ENCODE measurements at places on chromosomes 5 and 9.
A peak's percentile ranks its signal among the peaks of the same experiment; 100 is the strongest.

DNA sequence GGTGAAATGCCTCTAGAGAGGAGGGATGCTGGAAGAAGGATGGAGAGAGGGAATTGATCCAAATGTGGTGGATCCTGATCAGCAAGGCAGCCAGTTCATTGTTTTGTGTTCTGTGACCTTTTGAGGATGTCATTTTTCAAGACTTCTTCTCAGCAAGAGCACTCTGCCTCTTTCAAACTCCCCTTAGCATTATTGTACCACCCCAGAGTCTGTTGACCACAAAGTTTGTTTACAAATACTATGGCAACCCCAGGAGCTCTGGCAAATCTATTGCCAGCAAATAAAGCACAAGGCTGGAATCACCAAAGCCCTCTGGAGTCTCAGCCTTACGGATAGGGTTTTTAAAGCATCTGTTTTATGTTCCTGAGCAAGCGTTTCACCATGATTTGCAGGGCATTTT lies 76.2 kb upstream of the SLC1A3 start:
- no peak for DNase-seq

DNA sequence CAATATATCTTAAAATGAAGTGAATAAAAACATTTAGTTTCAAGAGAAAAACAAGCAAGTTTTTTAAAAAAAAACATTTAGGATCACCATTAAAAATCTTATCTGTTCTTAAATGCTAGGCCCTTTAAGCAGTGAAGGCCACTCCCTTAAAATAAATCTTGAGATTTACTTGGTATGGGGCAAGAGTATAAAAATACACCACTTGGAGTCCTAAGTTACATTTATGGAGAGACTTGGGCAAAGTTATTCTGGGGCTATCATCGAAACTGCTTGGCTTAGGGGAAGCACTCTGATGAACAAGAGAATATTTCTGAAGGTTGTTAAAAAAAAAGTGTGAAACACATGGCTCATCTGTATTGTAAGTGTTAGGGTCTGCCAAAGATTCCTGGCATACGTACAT lies 97.4 kb downstream of the NR3C1 start:
- DNase-seq: no peak

DNA sequence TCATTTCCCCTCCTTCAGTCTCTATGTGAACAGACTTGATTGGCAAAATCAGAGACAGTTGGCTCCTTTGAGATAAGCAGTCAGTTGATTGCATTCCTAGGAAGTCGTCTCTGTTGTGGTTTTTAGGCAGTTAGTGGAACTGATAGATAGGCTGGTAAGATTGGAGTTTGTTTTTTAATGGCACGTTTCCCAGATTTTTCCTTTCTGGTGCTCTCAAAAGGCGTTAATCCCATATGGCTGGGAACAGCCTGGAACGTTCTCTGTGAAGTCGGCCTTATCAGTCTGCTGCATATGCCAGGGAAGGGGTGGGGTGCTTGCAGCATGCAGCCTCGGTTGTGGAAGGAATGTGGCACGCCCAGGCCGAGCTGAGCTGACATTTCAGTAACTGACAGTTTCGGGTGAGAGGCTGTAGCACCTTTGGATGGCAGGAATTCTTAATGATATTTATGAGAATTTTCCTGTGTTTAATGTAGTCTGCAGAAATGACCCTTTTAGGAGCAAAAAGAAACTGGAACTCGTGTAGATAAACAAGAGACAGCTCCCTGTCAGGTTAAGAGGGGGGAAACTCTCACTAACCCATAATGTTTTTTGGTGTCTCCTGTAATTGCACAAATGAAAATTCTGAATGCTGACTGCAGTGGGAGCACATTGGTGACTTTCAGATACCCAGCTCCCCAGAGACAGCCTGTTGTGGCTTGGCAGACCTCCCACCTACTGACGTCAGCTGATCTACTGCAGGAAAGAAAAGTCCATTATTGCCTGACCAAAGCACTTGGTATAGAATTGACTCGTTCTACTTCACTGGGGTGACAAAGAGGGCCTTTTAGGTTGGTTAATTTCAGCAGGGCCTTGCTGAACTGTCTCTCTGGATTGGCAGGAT lies 6.3 kb downstream of the SPTAN1 start:
- peak; percentile 31 for DNase-seq

DNA sequence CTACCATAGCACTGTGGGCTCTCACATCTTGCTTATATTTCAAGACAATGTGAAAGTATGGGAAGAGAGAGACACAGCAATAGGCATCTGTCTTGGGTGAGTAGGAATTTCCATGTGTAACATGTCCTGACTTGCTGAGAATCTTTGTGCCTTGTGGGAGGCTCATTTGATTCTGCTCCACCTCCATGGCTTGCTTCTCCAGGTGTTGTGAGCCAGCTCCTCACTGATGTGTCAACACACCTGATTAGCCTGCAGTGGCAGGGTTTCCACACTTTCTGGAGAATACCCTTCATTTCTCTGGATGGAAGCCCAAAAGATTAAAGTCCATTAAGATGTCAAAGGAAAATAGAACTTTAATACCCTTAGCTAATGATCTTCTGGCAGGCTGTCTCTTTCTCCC lies 613.6 kb downstream of the ZNF608 start:
- no peak for DNase-seq

DNA sequence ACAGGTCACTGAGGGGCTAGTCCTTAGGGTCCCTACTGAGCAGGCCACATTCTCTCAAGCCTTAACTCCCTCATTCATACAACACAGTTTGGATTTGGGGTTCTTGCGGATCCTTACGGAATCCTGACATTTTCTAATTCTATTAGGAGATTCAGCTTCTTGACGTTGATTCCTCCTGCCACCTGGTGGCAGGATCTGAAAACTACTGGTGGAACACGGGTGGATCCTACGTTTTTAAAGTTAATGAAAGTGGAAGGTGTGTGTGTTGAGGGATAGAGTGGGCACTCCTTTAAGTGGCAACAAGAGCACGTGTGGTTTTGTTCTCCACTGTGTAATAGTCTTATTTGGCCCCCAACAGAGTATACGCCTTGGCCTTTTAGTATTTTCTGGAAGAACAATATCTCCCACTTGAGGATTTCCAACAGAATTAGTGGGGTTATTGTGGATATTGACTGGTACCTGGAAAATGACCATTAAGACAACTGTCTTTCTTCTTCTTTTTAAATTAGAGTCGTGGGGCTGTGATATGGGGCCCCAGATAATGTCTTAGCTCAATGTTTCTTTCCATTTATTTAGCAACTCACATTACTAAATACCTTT lies 25.2 kb downstream of the SLC28A3 start:
- no peak for DNase-seq

Data from GM12892 (cell line).